ENCODE measurements at places on chromosomes 4 and X.

DNA sequence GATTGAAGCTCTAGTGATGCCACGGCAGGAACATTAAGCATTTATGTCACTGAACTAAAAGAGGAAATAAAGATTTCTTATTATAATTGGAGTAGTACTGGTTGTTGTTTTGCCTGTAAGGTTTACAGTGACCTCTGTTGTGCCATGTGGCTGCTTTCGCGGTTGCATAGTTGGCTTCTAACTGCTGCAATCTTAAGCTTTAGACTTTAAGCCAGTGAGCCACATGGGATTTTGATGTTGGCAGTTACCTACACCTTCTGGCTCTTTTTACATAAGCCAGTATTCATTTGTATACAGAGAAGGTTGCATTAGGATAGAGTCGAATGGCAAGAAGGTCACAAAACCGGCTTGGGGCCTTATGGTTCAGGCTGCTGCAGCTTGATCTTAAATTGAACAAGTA lies 1311.6 kb downstream of the RAPGEF2 start:
- DNase-seq: no peak
- H3K27ac ChIP-seq: no peak overlapping the region
- no peaks in the 10 kb centered on the region for H3K27me3 ChIP-seq
- H3K4me3 ChIP-seq: no peak overlapping the region
- no peaks in the 10 kb centered on the region for H3K4me1 ChIP-seq

- H3K36me3 ChIP-seq: no peaks in the 10 kb centered on the region
- peaks cover 16% of the 10 kb centered on the region for H3K27me3 ChIP-seq
- H3K4me3 ChIP-seq: no peak overlapping the region
- peaks cover 16% of the 10 kb centered on the region for H3K4me1 ChIP-seq
Observed at GRCh38 chrX:153765138-153766079, 1.4 kb downstream of the PLXNB3 start.

DNA sequence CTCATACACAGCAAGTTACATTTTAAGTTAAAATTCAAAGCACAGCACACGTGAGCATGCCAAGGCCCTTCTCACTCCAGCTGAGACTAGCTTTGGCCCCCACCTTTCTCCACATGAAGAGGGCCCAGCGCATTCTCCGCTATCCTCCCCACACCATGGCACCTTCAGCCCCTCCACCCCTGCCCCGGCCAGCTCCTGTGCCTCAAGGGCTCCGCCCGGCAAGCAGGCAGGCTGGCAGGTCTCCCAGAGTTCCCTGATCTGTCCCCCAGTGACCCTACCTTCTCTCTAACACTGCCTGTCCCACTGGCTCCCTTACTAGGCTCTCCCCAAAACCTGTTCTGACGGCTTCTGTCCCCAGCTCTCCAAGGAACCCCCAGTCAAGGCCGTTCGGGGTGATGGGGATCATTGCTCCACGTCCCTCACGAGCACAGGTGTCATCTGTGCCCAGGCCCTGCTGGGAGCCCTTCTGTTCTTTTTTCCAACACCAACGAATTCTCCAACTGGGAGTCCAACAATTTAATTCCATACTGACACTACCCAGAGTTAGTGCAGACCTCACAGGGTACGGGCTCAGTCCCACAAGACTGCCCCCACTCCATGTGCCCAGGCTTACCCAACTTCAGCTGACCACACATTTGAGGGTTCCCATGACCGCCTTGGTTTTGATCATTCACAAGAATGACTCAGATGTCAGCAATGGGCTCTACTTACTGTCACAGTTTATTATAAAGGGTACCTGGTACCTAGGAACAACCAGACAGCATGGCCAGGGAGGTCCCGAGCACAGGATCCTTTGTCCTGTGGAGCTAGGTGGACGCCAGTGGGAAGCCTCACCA lies 4.2 kb downstream of the LETM1 start:
- no peak overlapping the region for H3K4me3 ChIP-seq
- peak overlapping the region; percentile 59 for H3K27ac ChIP-seq
- no peak for DNase-seq
- no peaks in the 10 kb centered on the region for H3K27me3 ChIP-seq
- peaks cover 50% of the 10 kb centered on the region for H3K36me3 ChIP-seq

DNA sequence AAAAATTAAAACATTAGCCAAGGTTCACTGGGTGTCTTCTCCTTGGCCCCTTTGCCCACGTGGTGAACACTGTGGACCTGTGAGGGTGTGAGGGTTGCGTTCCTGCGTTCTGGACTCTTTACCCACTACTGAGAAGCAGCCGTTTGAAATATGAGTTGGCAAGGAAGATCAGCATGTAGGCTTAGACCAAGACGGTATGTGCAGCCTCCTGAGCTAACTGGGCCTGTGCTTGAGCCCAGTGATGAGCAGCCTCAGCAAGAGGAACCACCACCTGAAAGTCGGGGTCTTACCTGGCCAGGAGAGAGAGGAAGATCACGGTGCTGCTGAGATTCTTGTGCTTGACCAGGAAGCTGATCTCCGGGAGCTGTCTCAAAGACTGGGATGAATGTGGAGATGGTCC lies 19.5 kb downstream of the RGS12 start:
- H3K27me3 ChIP-seq: no peaks in the 10 kb centered on the region
- H3K4me1 ChIP-seq: peaks cover 4% of the 10 kb centered on the region
- H3K27ac ChIP-seq: no peak overlapping the region
- DNase-seq: peak; percentile 5
- no peak overlapping the region for H3K4me3 ChIP-seq

- H3K4me3 ChIP-seq: no peak overlapping the region
- H3K4me1 ChIP-seq: no peaks in the 10 kb centered on the region
- no peak overlapping the region for H3K27ac ChIP-seq
- H3K36me3 ChIP-seq: no peaks in the 10 kb centered on the region
- no peak for DNase-seq
Observed at GRCh38 chrX:152245213-152245612, 106.8 kb upstream of the MAGEA10 start.
